Hematopoietic multipotent progenitor cell treated with erythropoietin and hydrocortisone succinate and interleukin-3 and kit ligand, for 6 days (in vitro differentiated cells): ENCODE measurements at places on chromosomes 16 and 17.

DNA sequence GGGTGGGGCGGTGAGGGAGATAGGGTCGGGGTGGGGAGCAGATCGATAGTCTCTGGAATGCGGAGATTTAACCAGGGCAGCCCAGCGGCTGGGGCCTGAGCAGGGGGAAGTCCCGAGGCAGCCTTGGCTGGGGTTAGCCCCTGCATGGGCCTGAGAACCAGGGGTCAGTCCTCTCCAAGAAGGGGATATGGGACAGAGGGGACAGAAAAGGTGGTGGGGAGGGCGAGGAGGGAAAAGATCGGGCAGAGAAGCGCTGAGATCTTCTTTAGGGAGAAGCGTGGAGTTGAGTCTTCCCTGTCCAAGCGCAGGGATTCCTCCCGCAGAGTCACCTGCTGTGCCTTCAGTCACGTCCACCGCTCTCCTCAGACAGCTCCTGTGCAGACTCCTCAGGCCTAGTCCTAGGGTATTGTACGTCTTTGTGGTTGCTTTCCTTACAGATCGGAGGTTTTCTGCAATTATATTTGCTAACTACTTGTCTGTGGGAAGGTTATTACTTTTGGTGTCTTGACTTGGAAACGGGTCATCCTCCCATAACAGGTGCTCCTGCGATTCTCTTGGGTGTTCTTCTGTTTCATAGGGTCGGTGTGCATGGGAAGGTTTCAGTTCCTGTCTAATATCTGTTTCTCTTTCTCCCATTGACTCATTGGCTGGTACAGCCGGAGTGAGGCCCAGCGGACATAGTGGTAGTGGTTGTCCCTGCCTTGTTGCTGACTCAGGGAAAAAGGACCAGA is 952 bp downstream of the CD300A start:
- no peak for DNase-seq

DNA sequence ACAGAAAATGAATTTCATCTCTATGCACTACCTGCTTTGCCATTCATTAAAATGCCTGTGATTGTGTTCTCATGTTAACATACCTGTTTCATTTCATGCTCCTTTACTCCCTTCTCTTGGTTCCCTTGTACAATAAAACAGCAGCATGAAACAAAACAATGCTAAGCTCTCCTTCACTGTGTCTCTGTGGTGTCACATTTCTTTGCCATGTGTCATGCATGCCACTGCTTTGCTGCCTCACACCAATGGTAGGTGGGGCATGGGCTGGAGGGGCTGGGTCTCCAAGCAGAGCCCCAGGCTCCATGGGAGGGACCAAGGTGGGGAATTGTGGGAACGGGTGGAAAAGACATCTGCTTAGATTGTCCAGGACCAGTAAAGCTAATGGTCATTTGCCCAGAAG is 83.6 kb downstream of the RGS9 start:
- DNase-seq = no peak

DNA sequence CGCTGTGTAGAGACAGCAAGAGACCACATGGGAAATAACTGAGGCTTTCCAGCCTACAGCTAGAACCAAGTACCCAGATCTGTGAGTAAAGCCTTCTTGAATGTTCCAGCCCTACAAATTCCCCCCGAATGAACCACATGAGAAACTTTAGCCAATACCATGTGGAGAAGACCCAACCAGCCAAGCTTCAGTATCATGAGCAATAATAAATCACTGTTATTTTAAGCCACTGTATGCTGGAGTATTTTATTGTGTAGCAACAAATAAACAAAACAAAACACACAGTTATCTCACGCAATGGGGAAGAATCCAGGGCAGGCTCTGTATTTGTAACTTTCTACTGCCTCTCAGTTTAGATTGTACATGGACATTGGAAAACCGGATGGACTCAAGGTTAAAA is 426.2 kb downstream of the CDH11 start:
- no peak for DNase-seq

GRCh38 chr16:13042291-13042685 is 140.9 kb downstream of the SHISA9 start:
- DNase-seq = no peak

DNA sequence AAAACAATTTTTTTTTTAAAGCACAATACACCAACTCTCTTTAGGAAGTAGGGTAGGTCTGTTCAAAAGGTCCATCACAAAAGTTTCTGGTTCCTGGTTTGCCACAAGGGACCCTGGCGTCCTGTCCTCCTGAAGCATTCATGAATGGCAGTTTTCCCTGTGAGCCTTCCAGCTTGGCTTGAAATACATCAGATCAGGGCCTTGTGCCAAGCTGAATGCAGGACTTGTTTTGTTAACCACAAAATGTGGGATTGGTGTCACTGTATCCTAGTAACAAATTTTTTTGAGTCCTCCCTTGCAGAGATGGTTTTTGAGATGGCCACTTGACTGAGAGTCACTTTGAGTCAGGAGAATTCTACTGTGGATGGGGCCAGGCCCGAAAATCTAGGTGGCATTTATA is 3.9 kb downstream of the GNAO1 start:
- DNase-seq = no peak

DNA sequence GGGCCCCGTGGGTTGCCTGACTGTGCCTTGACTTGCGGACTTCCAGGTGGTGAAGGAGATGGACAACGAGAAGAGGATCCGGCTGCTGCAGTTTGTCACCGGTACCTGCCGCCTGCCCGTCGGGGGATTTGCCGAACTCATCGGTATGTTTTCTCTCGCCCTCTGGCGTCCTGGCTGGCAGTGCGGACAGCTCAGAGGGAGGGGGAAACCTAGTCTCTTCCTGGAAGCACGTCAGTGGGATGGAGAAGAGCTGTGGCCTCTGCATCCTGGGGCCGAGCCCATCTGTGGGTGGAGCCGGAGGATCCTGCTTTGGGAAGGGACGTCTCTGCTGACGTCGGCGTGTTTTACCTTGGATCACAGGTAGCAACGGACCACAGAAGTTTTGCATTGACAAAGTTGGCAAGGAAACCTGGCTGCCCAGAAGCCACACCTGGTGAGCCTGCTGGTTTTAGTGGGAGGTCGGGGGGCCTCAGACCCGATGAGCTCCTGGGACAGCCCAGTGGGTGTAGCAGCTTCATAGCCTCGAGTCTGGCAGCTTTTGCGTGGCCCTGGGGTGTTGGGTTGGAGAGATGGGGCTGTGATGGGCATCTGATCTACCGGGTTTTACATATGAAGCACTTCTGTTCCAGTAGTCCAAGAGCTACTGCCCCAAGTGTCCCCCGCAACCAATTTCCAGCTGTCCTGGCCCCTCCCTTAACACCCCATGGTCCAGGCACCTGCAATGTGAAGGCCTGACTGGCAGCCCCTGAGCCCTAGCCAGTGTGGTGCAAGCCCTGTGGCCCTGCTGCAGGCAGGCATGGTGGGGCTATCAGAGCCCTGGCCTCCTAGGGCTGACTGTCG is 11.9 kb upstream of the CLEC18A start:
- DNase-seq = no peak
